CMK (cell line): ENCODE measurements at places on chromosomes 16 and 17.

- DNase-seq: no peak
Observed at GRCh38 chr16:35193956-35194355, 1734.5 kb downstream of the TP53TG3F start.

DNA sequence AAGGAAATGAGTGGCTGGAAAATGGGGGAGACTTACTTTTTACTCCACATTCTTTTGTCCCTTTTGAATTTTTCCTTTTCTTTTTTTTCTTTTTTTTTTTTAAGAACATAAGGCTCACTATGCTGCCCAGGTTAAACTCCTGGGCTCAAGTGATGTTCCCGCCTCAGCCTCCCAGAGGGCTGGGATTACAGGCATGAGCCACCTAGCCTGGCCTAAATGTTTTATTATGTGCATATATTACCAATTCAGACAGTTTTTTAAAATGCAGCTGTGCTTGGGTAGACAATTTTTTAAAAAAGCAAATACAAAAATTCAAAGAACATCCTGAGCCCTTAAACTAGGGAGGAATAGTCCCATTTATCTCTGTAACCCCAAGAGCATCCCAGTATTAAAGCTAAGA is 28.3 kb downstream of the PSME3IP1 start:
- DNase-seq: no peak

DNA sequence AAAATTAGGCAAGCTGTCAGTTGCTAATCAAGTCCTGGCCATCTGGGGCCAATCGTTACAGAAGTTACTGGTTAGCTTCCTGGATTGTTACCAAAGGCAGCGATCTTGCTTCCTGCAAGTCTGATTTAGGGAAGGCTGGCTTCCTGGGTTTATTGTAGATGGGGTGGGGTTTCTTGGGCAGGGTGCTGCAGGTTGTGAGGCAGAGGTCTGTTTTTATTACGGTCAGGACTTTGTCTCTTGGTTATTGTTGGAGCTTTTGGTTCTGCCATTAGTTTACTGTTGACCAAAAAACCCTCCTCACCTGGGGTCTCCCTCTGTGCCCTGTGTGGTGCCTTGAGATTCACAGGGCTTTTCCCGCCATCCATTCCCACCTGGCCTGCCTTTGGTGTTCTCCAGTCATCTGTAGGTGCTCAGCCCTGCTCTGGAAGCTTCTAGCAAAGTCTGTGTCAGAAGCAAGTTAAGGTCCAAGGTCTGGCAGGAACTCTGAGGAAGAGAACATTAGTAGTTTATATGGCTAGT is 36.9 kb downstream of the SLC47A1 start:
- DNase-seq: peak; percentile 12

DNA sequence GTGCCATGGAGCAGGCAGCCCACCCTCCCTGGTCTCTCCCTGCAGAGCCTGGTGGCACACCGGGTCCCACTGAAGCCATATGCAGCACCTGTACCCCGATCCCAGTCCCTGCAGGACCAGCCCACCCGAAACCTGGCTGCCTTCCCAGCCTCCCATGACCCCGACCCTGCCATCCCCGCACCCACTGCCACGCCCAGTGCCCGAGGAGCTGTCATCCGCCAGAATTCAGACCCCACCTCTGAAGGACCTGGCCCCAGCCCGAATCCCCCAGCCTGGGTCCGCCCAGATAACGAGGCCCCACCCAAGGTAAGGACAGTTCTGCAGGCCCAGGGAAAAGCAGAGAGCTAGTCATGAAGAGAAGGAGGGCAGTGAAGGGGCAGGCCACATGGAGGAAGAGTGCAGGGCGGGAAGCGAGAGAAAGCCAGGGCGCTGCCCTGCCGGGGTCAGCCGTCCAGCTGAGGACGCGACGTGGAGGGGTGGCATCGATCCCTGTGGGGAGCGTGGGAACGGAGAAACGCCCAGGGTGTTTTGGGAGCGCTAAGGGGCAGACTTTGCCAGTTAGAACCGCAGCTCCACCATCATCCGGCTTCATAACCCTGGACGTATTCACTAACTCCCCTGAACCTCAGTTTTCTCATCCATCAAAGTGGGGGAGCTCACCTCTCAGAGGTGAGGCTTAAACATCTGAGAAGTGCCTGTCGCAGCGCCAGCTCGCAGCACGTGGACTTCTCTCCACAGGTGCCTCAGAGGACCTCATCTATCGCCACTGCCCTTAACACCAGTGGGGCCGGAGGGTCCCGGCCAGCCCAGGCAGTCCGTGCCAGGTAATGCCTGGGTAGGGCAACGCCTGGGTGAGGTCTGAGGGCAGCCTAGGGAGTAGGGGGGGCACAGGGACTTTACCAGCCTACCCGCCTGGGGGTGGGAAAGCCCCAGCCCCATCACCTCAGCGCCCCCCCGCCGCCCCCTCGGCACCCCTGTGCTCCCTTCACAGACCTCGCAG is 7.6 kb upstream of the C17orf107 start:
- DNase-seq: no peak

DNA sequence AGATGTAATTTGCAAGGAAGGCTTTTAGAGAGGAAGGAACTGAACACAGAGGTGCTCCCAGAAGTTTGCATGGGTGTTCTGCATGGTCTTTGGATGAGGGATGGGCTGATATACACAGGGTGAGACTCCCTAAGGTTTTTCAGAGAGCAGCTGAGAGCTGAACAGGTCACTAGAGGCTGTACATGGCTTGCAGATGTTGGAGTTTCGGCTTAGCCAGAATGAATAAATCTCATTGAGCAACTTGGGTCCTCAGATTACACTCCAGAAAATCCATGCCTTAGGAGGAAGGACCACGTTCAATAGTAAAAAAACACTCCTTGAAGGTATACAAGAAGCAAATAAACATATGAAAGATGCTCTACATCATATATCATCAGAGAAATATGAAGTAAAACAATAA is 7.5 kb upstream of the ITGB3 start:
- DNase-seq: no peak

DNA sequence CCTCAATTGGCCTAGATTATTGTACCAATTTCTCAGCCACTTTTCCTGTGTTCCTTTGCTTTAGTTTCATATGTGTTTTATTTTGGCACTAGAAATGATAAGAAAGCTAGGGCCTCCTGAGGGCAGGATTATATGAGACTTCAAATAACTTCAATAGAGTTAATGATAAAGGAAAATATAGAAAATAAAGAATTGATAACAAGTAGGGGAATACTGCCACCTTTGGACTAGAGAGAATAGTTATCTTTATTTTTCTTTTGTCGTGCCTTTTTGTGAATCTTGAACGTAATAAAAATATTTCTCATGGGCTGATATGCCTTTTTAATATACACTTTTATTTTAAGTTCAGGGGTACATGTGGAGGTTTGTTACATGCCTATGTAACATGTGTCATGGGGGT is 29.3 kb upstream of the RBL2 start:
- DNase-seq: no peak

DNA sequence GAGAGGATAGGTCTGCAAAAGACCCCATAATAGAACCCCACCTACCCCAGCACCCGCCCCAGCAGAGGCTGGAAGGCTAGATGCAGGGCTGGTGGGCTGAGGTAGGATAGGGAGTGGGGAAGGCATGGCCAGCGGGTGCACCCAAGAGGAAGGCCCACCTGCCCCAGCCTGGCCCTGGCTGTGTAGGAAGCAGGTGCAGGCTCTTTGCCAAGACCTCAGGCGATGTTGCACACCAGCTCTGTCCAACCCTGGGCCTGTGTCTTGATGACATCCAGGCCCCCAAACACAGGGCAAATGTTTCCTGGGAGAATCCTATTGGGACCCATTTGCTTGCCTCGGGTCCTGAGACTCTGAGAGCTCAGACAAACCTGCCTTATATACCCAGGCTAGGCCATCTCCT is 12.2 kb downstream of the UNC119 start:
- no peak for DNase-seq

DNA sequence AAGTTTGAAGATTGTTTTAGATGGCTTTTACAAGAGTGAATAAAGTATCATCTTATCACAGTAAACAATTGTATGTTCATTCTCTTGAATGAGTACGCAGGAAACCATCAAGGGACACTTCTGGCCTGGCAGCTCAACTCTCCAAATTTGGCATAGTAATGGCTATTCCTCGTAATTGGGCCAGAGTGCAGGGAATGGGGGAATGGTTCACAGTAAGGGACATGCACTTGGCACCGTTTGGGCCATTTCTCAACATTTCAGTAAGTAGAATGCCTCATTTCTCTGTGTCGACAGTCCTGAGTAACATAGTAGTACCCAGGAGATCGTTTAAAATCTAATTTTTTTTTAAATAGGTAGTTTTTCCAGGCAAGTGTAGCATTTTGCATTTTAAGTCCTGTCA is 309.6 kb downstream of the KCNJ2 start:
- DNase-seq: no peak

DNA sequence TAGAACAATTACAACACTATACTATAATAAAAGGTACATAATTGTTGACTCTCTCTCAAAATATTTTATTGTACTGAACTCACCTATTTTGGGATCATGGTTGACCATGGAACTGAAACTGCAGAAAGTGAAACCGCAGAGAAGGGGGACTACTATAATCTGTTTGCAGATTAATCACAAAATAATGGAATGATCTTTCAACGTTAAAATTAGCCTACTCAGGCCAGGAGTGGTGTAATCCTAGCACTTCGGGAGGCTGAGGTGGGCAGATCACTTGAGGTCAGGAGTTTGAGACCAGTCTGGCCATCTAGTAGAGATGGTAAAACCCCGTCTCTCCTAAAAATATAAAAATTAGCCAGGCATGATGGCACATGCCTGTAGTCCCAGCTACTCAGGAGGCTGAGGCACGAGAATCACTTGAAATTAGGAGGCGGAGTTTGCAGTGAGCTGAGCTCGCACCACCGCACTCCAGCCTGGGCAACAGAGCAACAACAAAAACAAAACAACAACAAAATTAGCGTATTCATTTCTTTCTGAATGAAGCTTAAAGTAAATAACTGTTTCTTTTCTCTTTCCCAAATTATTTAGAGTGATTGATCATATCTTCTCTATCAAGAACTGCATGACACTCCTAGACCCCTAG is 45.6 kb downstream of the IKZF3 start:
- DNase-seq: no peak

DNA sequence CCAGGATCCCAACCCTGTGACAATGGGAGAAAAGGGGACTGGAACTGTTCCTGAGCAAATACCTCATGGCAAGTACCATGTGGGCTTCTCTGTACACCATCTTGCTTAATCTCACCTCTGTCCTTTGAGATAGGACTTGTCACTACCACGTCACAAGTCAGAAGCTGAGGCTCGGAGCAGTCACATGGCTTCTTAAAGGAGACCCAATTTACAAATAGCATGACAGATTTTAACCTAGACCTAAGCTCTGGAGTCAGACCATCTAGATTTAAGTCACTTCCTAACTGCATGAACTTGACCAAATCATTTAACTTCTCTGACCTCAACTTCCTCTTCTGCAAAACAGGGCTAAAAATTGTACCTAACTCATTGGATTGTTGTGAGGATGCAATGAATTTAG is 36.0 kb upstream of the CCL1 start:
- DNase-seq: no peak

DNA sequence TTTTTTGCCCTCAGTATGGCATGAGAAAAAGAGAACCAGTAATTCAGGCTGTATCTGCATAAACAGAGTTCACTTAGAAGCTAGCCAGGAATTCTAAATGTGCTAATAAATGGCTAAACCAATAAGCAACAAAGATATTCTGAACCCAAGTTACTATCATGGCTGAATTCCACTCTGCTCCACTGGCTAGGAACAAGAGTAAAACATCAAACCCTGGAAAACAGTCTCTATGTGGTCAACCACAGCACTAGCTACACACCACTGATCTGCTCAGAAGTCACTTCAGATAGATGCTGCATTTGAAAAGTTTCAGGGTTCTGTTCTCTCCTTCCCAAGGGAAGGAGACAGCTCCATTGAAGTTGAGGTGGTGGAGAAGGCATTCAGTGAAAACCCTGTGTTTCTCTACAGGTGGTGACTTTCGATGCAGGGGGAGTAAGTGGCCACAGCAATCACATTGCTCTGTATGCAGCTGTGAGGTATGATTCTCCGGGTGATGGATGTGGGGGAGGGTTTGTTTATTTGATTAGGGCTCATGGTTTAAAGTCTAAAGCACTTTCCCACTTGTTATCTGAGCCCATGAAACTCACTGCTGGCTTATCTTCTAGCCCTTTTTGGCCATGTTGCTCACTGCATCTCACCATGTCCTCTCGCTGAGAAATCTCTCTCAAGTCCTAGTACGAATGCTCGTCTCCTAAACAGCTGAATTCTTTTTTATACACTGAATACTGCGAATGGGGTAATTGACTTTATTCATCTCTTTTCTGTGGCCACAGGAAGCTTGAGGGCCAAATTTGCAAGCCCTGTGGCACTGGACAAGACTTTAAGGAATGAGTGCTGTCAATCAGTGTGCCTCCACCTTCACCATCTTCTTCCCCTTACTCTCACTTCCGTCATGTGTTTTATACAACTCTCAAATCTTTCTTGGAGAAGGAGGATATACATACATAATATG is 39.9 kb downstream of the CENPV start:
- DNase-seq: no peak

GRCh38 chr16:4317532-4318450 is 1.9 kb downstream of the GLIS2 start:
- DNase-seq: no peak

- DNase-seq: no peak
Observed at GRCh38 chr16:57773655-57774295, 28.5 kb downstream of the KIFC3 start.

- DNase-seq: no peak
Observed at GRCh38 chr17:35774499-35774898, 13.8 kb downstream of the C17orf50 start.

DNA sequence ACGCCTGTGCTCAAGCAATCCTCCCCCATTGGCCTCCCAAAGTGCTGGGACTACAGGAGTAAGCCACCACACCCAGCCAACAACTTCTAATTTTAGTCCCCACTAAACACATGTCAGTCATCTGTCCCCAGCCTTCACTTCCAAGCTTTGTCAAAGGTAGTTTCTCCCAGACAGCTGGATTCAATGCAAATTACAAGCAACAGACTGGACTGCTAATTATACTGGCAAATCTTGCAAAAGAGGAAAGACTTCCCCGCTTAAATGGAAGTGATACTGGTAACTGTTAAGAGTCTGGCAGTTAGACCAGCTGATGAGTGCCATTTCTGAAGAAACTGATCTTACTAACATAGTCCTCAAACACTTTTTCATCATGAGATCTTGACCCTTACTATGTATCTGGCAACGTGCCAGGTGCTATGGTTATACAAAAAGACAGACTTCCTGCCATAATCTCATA is 8.2 kb upstream of the GGA2 start:
- no peak for DNase-seq

- DNase-seq: no peak
Observed at GRCh38 chr16:28053461-28053860, 10.1 kb downstream of the GSG1L start.

GRCh38 chr16:78929841-78930240 is 670.7 kb downstream of the MAF start:
- DNase-seq: no peak
